ENCODE measurements at places on chromosomes 7 and 10.

- no peak for DNase-seq
These were observed 483.7 kb upstream of the LRRN3 start for GRCh38 chr7:110607050-110607857.

- DNase-seq: no peak
These were observed 71.8 kb upstream of the VWDE start for GRCh38 chr7:12475362-12476063.

DNA sequence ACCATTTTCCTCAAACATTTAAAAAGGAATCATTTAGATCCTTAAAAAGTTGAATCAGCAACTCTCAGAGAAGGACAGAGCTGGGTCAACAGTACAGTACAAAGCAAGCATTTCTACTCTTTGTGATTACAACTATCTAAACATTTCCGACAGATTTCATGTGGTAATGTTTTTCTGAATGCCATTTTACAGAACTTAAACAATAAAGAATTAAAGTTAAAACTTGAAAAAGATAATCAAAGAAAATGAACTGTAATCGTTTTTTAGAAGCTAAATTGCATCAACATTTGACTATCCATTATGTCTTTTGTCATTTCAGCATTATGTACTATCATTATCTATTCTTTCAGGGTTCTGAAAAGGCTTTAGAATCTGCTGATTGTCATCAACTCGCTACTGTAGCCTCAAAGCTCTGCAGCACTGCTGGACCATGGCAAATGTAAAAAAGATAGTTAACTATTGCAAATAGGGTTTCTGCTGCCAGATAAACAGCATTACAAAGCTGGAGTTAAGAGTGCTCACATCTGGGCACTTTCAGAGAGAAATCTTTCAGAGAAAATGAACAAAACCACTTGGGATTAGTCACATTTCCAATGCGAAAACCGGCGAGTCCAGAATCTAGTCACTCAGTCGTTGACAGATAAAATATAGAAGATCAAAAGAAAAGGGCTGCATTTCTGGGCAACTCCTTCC, 160.4 kb upstream of the LAMB4 start:
- DNase-seq: no peak

- DNase-seq: no peak
These were observed 195.5 kb downstream of the PRKG1 start for GRCh38 chr10:51269821-51270220.

DNA sequence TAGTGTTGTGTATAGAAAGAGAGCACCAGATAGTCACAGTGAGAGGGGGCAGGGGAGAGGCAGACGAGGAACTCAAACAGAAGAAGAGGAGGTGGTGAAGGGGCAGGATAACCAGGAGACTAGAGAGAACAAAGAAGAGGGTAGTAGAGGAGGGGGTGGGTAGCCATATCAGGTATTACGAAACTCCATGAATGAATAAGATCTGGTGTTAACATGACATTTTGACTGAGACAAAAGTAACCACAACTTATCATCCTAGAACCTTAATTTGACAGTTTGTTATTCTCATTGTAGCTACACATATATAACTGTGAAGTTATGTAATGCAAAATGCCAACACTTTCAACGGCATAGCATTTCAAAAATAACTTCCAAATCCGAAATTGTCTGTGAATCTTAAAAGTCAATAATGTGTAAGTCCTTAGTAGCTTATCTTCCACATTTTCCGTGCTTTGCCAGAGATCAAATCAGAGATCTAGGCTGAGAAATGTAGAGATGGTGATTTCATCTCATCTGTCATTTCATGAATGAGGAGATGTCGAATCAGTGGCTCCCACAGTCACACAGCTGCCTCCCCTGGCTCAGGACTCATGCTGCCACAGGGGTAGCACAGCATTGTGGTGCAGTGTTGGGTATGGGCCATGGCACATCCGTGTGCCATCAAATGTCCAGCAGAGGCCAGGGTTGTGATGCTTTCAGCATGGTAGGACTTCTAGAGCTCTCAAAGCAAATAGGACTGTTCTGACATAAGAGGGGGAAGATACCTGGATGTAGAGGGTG, 202.1 kb downstream of the HECW1 start:
- no peak for DNase-seq

DNA sequence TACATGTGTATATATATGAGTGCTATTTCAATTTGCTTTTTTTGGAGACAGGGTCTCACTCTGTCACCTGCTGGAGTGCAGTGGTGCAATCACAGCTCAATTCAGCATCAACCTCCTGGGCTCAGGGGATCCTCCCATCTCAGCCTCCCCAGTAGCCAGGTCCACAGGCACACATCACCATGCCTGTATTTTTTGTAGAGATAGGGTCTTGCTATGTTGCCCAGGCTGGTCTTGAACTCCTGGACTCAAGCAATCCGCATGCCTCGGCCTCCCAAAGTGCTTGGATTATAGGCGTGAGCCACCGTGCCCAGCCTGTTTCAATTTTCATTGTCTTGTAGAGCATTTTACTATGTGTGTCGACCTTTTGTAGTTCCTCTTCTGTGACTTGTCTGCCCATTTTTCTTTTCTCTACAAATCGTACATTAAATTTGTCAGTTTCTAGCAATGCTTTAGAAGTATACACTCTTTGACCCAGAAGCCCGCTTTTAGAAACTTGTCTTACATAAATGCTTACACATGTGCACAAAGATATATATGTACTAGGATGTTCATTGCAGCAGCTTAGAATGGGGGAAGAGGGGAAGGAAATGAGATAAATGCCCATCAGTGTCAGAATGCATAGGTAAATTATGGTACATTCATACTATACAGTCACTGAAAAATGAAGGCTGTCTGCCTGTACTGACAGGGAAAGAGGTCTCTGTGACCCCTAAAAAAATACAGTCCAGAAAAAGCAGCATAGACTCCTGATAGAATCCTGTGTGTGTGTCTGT, 12.2 kb upstream of the RFC2 start:
- no peak for DNase-seq

DNA sequence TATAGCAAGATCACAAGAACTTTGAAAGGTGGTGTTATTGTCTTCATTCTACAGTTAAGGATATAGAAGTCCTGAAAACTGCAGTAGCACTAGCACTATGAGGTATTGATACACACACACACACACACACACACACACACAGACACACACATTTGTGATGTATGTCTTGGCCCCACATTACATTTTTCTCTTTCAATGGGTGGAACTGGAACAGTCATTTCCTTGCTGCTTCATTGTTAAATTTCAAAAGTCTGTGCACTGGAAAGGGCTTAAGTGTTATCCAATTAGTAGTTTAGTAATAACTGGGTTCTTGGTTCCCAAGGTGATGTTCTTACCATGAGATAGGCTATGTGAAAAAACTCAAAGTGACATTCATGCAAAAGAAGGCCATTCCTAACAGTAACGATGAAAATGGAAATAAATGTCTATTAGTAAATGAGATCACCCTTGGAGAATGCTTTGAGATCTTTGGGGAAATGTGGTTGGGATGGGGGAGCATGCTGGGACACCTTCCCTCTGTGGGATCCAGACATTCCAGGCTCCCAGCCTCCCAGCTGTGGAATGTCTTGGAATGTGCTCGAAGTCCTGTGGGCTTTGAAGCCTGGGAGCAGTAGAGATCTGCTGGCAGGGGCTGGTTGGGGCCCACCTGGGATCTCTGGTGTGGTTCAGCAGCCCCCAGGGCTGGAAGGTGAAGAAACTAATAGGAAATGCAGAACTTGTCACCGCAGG, 37.4 kb upstream of the CALD1 start:
- no peak for DNase-seq
